ENCODE measurements at places on chromosomes 6 and 20. TPM values are rescaled to one million over a fixed set of nuclear protein-coding genes. Genes with fewer than 3 reads are reported as not detected.

Gene MRPS26
- total RNA-seq, result 110 TPM

Gene NNAT
- 59.8 TPM for total RNA-seq

Gene TOX2
- 1.9 TPM for total RNA-seq

Gene SLCO4A1
- total RNA-seq, result 15.2 TPM

Gene FAM217A
- total RNA-seq, result not detected

Gene KCNK5
- total RNA-seq, result 41.8 TPM

Gene CTAGE9
- not detected for total RNA-seq

Gene ME1
- total RNA-seq, result 4.1 TPM

Gene GPLD1
- 8.4 TPM for total RNA-seq

Gene FOXC1
- total RNA-seq, result 10.7 TPM

DNA sequence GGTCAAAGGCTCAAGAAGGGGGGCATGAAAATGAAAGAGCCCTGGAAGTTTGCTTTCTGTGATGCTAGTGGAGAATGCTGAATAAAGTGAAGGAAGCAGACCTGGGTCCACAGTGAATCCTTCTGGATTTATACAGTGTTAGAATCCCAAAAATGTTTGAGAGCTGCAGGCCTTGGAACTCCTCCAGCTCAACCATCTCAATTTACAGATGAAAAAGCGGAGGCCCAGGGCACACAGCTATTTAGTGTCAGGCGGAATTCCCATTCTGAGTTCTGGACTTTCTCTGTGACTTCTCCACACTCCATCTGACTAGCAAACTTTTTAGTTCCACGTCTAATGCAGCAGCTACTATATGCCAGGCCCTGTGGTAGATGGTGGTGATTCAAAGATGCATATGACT, 1.5 kb upstream of the PRSS35 start:
- H3K36me3 ChIP-seq, result no peaks in the 10 kb centered on the region
- H3K27me3 ChIP-seq, result peaks cover 3% of the 10 kb centered on the region
- H3K4me1 ChIP-seq, result peaks cover 20% of the 10 kb centered on the region
- H3K27ac ChIP-seq, result no peak overlapping the region
- DNase-seq, result no peak

- H3K4me3 ChIP-seq, result no peak overlapping the region
- no peak for DNase-seq
- no peak overlapping the region for H3K27ac ChIP-seq
- peaks cover 25% of the 10 kb centered on the region for H3K4me1 ChIP-seq
Measured at GRCh38 chr6:21886542-21887151, 293.1 kb downstream of the SOX4 start.

DNA sequence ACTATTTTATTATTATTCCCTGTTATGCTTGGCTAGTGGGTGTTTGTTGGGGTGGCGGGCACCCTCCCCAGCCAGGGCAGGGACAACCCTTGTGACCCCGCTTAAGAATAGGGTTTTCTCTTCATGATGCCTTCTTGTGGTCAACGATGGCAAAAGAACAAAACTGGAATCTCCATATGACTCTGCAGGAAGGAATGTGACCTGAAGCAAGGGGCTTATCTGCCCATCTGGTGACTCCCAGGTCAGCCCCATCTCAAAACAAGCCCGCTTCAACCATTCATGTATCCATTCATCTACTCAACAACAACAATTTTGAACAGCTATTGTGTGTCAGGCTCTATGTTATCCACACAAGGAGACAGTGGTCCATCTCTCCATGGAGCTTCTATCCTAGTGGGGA, 30.9 kb upstream of the TGM6 start:
- no peaks in the 10 kb centered on the region for H3K27me3 ChIP-seq
- no peak for DNase-seq
- no peaks in the 10 kb centered on the region for H3K36me3 ChIP-seq
- H3K4me1 ChIP-seq, result peaks cover 12% of the 10 kb centered on the region
- no peak overlapping the region for H3K4me3 ChIP-seq

GRCh38 chr6:55557146-55557545, 21.8 kb downstream of the HMGCLL1 start:
- DNase-seq, result no peak
- H3K36me3 ChIP-seq, result no peaks in the 10 kb centered on the region
- H3K27me3 ChIP-seq, result no peaks in the 10 kb centered on the region
- H3K4me3 ChIP-seq, result no peak overlapping the region
- H3K27ac ChIP-seq, result no peak overlapping the region

GRCh38 chr20:33515569-33516216, 25.8 kb downstream of the CBFA2T2 start:
- no peak for DNase-seq
- no peak overlapping the region for H3K27ac ChIP-seq
- H3K4me3 ChIP-seq, result no peak overlapping the region
- H3K27me3 ChIP-seq, result no peaks in the 10 kb centered on the region
- no peaks in the 10 kb centered on the region for H3K36me3 ChIP-seq

DNA sequence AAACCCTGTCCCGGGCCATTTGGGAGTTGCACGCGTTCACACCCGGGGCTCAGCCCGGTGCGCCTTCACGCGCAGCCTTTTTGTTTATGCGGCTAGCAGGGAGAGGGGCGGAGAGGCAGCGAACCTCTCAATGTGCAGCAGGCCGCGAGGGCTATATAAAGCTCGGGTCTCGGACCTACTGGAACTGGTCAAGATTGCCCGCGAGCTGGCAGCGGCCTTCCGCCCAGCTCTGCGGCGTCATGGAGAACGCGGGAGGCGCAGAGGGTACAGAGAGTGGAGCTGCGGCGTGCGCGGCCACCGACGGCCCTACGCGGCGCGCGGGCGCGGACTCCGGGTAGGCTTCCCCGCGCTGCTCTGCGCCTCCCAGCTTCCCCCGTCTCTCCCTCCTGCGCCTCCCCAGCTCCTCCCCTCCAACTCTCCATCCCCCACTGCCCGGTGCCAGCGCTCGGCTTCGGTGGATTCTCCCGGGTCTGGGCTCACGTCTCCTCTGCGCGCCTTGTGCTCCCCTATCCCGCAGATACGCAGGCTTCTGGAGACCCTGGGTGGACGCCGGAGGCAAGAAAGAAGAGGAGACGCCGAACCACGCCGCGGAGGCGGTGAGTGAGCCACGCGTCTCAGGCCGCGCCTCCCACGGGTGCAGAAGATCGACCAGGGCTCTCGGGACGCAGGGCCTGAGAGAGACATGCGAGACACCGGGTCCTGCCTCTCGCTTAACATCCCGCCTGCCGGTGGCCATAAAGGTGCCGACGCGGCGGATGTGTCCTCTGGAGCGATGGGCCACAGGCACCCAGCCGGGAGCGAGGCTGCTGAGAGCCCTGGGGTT, at the start of gene RIPPLY2:
Gene RIPPLY2, plus strand, starts transcription at position 183 of the 823 bp plus-strand sequence. Its CDS starts 57 bp downstream, at position 240.
- DNase-seq, result peak; percentile 71
- no peaks in the 10 kb centered on the region for H3K36me3 ChIP-seq
- peaks cover 57% of the 10 kb centered on the region for H3K27me3 ChIP-seq
- H3K27ac ChIP-seq, result no peak within 1 kb of the TSS
- peaks cover 25% of the 10 kb centered on the region for H3K4me1 ChIP-seq

- DNase-seq, result no peak
- H3K36me3 ChIP-seq, result peaks cover 5% of the 10 kb centered on the region
- H3K4me1 ChIP-seq, result peaks cover 9% of the 10 kb centered on the region
- H3K4me3 ChIP-seq, result no peak overlapping the region
- H3K27ac ChIP-seq, result no peak overlapping the region
Measured at GRCh38 chr6:55574556-55574955, 4.4 kb downstream of the HMGCLL1 start.

DNA sequence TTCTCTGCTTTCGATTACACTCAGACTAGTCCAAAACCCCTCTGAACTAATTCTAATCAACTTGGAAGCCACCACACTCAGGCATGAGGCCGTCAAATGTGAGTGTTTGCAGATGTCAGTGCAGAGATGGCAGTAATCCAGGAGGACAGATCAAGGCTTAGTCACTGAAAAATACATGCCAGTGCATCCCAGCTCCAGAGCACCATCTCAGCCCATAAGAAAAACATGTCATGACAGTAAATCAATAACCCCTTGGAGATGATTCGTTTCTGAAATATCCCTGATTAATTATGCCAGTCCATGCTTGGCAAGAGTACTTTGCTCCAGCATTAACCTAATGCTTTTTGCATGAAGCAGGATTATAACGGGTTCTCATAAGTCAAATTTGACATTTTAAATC, 179.5 kb downstream of the ADAT2 start:
- H3K4me1 ChIP-seq, result no peaks in the 10 kb centered on the region
- DNase-seq, result no peak
- H3K4me3 ChIP-seq, result no peak overlapping the region

- H3K4me1 ChIP-seq, result peaks cover 10% of the 10 kb centered on the region
- DNase-seq, result peak; percentile 28
- no peaks in the 10 kb centered on the region for H3K27me3 ChIP-seq
- H3K4me3 ChIP-seq, result peak overlapping the region; percentile 71
- no peaks in the 10 kb centered on the region for H3K36me3 ChIP-seq
Measured at GRCh38 chr20:44186674-44187053, 324 bp downstream of the JPH2 start.

- peaks cover 3% of the 10 kb centered on the region for H3K4me1 ChIP-seq
- no peaks in the 10 kb centered on the region for H3K36me3 ChIP-seq
- H3K4me3 ChIP-seq, result no peak overlapping the region
- no peak for DNase-seq
- peaks cover 38% of the 10 kb centered on the region for H3K27me3 ChIP-seq
- no peak overlapping the region for H3K27ac ChIP-seq
Measured at GRCh38 chr20:46316984-46317684, 8.8 kb upstream of the CDH22 start.

DNA sequence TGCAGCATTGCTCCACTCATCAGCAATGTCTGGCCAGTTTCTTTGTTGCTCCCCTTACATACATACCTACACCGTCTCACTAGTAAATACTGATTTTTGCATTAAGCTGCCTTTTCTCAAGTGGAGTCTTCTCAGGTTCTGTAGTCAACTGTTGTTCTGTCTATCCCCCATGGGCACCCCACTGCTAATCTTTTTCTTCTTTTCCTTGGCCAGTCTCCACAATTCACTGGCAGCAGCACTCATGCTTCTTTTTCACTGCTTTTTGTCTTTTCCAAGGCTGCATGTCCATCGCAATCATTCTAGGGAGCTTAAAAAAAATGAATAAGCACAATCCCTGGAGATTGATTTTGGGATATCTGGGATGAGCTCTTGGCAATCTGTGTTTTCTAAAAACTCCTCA, 10.3 kb upstream of the ERVFRD-1 start:
- DNase-seq, result no peak
- no peak overlapping the region for H3K27ac ChIP-seq
- H3K4me1 ChIP-seq, result peaks cover 11% of the 10 kb centered on the region
- H3K36me3 ChIP-seq, result peaks cover 6% of the 10 kb centered on the region
- no peaks in the 10 kb centered on the region for H3K27me3 ChIP-seq

- peak within 1 kb of the TSS; percentile 62 for H3K4me3 ChIP-seq
- no peak within 1 kb of the TSS for H3K27ac ChIP-seq
- H3K4me1 ChIP-seq, result peaks cover 13% of the 10 kb centered on the region
- DNase-seq, result peak; percentile 73
Measured at GRCh38 chr20:610130-611046, at the start of gene TCF15. Gene TCF15 (minus strand): TSS chr20:610309. CDS start chr20:610237, 72 bp downstream.

DNA sequence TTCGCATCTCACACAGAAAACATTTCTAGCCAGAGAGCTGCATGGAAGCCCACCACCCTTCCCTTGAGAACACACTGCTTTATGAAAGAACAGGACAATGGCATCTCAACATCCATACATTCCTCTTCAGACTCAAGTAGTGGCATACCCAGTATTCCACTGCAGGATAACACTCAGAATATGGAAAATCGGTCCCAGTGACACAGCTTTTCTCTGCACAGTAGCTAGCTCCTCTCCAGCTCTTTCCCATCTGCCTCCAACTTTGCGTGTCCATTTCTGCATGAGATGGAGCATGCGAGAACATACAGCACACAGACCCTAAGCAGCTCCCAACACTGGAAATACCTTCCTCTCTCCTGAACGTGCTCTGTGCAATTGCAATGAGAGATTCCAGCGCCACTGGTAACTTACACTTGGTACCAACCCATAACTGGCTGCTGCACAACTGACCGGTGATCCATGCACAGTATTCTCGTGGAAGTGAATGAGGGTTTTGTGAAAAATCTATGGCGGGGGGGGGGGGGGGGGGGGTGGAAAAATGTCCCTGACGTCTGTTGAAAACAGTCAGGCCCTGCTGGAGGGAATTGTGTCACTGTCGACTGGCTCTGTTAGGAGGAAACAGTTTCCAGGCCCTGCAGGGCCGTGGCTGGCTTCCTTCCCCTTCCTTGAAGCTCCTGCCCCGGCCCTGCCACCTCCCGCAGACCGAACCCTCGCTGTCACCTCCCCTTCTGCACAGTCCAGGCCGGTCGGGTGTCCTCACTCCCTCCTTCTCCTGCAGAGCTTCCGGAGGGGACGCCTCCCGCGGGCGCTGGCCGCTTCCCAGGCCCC, 265.9 kb upstream of the QKI start:
- H3K36me3 ChIP-seq, result no peaks in the 10 kb centered on the region
- DNase-seq, result no peak
- peaks cover 12% of the 10 kb centered on the region for H3K4me1 ChIP-seq
- no peaks in the 10 kb centered on the region for H3K27me3 ChIP-seq
- no peak overlapping the region for H3K27ac ChIP-seq
- H3K4me3 ChIP-seq, result no peak overlapping the region

- H3K4me1 ChIP-seq, result peaks cover 33% of the 10 kb centered on the region
- no peak overlapping the region for H3K4me3 ChIP-seq
- no peaks in the 10 kb centered on the region for H3K36me3 ChIP-seq
- DNase-seq, result no peak
- H3K27me3 ChIP-seq, result no peaks in the 10 kb centered on the region
- peak overlapping the region; percentile 38 for H3K27ac ChIP-seq
Measured at GRCh38 chr20:33650753-33651561, 11.2 kb upstream of the C20orf144 start.

GRCh38 chr6:87155842-87156815, 764 bp downstream of the ZNF292 start:
- peaks cover 49% of the 10 kb centered on the region for H3K4me1 ChIP-seq
- H3K36me3 ChIP-seq, result peaks cover 16% of the 10 kb centered on the region
- peaks cover 20% of the 10 kb centered on the region for H3K27me3 ChIP-seq
- peak overlapping the region; percentile 99 for H3K27ac ChIP-seq
- peak; percentile 72 for DNase-seq
- peak overlapping the region; percentile 96 for H3K4me3 ChIP-seq

DNA sequence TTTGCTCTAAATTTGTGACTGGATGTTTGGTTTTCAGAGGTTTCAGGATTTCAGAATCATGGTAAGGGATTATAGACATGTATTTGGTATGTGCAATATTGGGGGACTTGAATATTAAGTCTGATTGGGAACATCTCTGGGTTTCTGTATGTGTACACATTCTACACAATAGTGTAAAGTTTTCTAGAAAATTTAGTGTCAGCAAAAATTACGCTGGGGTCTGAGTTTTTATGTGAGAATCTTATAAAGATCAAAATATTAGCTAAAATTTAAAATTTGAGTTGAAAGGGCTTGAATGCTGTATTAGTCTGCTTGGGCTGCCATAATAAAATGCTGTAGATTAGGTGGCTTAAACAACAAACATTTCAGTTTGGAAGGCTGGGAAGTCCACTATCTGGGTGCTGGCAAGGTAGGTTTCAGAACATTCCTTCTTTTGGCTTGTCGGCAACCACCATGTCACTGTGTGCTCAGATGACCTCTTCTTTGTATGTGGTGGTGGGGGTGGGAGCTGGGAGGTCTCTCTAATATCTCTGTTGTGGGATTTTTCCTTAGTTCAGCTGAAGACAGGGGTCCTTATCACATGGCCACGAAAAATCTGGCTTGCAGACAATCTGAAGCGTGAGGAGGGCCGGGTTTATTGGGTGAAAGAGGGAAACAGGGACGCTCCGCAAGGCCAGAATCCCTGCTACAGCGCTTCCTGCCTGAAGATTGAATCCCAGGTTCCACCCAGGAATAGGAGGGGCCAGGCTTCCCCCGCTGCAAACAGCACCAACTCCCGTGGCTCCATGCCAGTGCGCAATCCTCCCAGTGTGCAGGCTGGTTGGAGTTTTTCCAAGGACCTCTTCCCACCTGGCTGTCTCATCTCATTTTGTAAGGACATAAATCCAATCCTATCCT, 299.7 kb downstream of the PLCB1 start:
- no peaks in the 10 kb centered on the region for H3K27me3 ChIP-seq
- no peak overlapping the region for H3K4me3 ChIP-seq
- H3K4me1 ChIP-seq, result peaks cover 31% of the 10 kb centered on the region
